Osteocyte (in vitro differentiated cells): ENCODE measurements at places on chromosomes 6 and 20.
A peak's percentile ranks its signal among the peaks of the same experiment; 100 is the strongest.

GRCh38 chr6:56581296-56581925 is 61.3 kb downstream of the DST start:
- DNase-seq: no peak

GRCh38 chr6:120875900-120876299 is 458.4 kb downstream of the TBC1D32 start:
- no peak for DNase-seq

DNA sequence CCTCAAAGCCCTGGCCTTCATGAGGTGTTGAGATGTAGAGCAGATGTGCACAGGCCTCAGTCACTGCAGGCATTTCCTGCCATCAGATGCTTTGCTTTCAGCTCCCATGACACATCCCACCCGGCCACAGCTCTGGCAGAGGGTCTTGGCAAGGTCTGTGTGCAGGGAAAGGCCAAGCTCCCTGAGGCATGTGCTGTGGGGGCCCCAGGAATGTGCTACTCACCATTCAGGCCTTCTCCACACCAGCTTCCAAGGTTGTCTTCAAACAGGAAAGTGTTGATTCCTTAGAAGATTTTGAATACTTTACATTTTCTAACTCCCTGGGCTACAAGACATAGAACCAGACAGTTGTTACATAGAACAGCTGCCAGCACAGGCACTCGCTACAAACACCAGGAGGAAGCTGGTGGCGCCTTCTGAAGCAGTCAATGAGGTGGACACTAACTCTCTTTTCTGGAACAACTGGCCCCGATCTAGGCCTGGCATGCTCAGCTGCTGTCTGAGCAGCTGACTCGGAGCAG is 27.8 kb downstream of the CASS4 start:
- DNase-seq: peak; percentile 87

GRCh38 chr6:108027594-108027993 is 46.9 kb downstream of the OSTM1 start:
- no peak for DNase-seq

DNA sequence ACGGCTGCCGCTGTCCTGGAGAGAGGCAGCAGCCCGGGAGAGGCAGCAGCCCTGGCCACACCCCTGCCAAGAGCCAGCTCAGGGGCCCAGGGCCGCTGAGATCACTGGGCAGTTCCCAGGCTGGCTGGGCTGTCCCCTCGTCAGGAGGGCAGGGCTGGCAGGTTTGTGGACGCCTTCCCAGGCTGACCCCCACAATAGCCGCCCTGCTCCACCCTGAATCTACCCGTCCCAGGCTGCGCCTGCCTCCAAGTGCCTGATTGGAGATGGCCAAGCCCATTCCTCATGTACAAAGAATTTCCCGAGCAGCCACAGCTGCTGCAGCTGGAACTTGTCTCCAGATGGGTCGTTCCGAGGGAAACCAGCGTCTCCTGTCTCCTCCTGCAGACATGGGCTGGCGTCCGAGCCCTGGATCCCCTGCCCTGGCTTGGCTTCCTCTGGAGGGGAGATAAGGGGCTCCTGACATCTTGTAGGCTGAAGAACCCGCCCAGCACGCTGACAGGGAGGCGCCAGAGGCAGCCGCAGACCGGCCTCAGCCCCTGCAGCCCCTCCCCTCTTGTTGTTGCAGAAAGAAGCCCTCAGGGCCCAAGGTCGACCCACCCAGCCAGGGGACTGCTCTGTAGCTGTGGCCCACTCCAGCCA is 9.4 kb upstream of the GATA5 start:
- DNase-seq: no peak

- no peak for DNase-seq
These were observed 114.5 kb upstream of the SOX4 start for GRCh38 chr6:21478883-21479539.

- no peak for DNase-seq
These were observed 71.3 kb downstream of the CDKAL1 start for GRCh38 chr6:20605581-20605980.

DNA sequence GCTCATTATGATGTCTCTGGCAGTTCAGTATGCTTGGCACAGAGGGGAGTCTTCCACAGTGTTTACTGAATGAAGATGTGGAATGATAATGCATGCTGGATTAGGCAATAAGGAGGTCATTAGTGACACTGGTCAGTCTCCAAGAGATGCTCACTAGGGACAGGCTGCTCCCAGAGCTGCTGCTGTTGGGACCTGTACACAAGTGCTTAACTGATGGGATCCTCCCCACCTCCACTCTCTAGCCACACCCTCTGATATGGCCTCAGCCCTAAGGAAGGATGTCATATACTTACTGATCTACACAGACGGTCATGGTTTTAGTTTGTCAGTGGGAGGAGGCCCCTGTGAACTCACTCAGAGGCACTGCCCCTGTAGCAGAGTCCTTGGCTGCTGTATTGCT is 73.4 kb downstream of the MYB start:
- DNase-seq: no peak

DNA sequence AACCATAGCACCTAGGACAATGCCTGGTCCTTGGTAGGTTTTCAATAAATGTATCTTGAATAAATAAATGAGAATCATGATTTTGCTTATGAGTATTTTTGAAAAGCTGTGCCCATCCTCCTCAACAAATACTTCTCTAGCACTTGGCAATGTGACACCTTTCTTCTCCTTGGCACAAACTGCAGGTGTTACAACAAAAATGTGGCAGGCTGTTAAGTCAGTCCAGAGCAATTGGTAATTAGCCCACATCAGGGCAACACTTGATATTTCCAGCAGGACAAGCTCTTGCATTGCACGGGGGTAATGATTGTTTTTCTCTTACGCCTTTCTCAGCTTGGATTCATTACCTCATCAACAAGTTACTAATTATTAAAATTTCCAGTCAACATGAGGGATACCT is 31.6 kb upstream of the SNX9 start:
- no peak for DNase-seq

GRCh38 chr6:42049948-42050296 is 402 bp upstream of the TAF8 start:
- DNase-seq: no peak

DNA sequence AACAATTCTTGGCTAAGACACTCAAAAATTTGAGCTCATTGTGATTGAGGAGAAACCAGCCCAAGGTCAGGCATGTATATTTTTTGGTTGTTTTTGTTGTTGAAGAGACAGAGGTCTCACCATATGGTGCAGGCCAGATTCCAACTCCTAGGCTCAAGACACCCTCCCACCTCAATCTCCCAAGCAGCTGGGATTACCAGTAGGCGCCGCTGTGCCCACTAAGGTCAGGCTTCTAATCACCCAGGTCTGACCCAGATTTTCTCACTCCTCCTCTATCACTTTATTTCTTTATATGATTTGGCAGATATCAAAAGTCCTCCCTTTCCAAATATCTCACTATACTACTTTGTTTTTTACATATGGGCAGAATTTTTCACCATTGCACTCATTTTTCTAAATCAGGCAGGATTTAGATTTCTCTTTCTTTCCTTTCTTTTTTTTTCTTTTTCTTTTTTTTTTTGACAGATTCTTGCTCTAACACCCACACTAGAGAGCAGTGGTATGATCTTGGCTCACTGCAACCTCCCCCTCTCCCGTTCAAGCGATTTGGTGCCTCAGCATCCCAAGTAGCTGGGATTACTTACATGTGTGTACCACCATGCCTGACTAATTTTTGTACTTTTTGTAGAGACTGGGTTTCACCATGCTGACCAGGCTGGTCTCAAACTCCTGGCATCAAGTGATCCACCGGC is 1.7 kb upstream of the C6orf141 start:
- no peak for DNase-seq

- DNase-seq: no peak
These were observed 8.8 kb upstream of the HMGA1 start for GRCh38 chr6:34227761-34228421.

DNA sequence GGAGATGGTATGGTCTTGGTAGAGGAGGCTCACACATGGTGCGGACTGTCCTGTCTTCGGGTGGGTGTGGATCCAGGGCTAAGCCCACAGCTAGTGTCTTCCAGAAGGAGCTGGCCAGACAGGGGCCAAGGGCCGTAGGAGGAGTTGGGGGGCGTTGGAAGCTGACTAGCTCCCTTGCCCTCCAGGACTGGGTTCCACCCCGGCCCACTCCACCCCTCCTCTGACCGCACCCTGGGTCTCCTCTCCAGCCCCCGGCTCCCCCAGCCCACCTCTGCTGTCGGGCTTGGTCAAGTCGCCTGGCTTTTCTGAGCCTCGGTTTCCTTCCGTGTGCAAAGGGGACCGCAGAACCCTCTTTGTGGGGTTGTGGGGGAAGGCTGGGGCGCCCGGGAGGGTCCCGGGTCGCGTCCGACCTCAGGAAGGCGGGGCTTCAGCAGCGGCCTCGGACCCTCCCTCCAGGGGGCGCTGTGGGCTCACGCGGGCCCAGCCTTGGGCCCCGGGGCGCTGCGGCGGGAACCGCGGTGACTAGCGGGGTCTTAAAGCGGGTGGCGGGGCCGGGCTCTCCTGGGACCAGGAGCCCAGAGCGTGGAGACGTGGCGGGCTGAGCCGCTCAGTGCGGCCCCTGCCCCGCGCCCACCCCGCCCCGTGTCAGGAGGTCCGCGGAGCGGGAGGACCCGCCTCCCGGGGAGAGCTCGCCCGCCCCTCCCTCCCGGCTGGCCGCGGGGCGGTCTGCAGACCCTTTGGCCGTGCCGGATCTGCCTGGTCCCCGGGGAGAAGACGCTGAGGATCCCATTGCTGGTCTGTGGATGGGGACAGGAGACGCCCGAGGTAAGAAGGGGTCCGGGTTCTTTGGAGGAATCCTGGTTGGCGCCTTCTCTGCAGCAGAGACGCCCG is 5.4 kb downstream of the NPBWR2 start:
- no peak for DNase-seq

DNA sequence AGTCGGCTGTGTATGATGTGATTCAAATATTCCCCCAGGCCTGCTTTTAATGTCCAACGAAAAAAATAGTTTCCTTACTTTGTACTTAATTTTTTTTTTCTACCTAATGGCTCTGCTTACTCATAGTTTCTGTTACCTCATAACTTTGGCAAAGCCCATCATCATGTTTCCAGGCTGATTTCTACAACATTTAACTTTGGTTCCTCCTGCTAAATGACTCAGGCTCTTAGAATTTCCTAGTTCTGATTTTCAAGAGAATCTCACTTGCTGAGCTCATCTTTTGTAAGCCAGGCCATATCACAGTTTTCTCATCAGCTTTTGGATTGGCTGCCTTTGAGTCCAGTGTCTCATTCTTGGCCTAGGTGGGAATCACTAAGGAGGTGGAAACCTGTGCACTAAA is 323.1 kb downstream of the HDGFL1 start:
- DNase-seq: no peak

DNA sequence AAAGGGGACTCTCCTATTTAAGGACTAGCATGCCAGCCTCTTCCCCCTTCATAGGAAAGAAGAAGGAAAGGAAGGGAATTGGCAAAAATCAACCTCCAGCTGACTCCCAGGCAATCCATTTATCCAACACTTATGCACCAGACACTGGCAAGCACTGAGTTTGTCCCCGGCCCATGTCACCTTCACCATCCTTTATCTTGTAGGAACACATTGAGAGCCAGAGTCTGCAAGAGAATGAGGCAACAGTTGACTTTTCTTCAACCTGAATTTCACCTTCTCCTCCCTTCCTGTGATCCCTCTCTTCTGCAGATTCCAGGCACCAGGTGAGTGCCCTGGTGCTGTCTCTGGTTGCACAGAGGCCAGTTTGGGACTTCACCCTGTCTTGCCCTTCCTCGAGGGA is 264.3 kb upstream of the ECI2 start:
- no peak for DNase-seq

- DNase-seq: no peak
These were observed 21.2 kb downstream of the GNAS-AS1 start for GRCh38 chr20:58829531-58829941.

DNA sequence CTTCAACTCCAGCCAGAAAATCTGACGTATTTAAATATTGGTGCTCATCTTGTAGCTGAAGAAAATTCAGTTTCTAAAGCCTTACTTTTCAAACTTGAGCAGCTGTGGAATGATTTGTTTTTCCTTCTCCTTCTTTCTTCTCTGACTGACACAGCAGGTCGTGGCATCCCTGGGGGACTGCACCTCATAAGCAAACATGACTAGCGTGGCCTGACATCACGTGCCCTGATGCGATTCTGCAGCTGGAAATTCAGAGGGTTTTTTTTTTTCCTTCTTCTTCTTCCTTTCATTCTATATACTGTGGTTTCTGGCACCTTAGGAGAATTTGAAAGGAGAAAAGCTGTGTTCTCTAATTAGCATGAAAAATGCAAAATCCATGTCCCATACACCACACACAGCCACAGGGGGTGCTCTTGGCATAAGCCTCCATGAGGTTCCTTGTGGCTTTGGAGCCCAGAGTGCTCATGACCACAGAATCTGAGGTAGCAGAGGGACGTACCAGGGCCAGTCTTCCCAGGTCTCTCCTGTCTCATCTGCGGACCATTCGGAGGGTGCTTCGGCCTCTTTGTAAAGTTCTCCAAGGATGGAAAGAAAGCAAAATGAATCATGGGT is 258.5 kb upstream of the CDH4 start:
- DNase-seq: no peak

- DNase-seq: no peak
These were observed 19.4 kb downstream of the RAMACL start for GRCh38 chr6:166567107-166567506.

- DNase-seq: peak; percentile 46
These were observed 56.8 kb upstream of the KIF13A start for GRCh38 chr6:18044108-18044783.

DNA sequence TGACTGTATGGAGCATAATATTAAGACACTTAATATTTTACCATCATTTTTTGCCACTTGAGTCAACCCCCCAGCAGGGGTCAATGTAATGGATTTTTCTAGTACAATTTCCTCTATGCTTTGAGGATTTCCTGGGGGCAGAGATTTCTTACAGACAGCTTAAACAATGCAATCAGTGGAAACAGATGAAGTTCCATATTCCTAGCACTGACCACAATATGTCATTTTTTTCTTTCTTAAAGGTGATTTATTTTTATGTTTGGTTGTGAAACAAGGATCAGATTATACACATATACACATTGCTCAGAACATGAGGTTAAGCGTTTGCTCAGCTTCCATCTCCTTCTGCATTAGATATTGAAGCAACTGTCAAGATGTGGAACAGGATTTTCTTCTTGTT is 82.0 kb upstream of the ID4 start:
- no peak for DNase-seq

DNA sequence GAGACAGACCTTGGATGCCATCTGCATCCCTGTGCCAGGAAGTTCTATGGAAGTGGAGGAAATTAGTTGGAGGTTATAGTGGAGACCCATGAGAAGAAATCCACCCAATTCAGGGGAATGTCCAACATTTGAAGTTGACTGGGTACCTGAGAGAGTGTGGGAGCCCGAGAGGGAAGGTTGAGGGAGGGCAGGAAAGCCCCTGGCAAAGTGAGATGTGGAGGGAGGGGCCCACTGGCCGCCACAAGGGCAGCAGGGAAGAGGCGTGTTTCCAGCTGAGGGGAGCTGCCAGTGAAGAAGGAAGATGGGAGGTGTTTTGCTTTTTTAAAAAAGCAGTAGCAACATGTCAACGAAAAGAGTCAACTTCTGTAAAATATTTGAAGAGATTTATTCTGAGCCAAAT is 16.3 kb upstream of the SERPINB9 start:
- DNase-seq: peak; percentile 72

DNA sequence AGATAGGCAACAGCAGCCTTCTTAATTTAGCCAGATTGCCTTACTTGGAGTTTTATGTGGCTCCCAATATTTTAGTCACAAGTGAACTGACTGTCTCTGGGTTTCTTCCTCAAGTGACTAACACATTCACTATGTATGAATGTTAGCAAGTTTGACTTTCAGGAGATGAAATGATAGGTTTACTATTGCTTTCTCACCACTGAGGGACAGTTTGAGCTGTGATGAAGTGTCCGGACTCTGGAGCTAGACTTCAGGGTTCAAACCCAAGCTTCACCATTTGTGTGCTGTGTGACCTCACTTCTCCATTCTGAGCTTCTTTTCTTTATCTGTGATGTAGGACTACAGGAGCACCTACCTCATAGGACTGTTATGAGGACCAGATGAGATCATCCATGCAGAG is 8.2 kb downstream of the DHX35 start:
- no peak for DNase-seq
